NCI-H1930 (cell line): ENCODE measurements at places on chromosomes 6 and 20.

GRCh38 chr20:32494483-32495216 lies 90.5 kb downstream of the NOL4L start:
- no peak for DNase-seq

DNA sequence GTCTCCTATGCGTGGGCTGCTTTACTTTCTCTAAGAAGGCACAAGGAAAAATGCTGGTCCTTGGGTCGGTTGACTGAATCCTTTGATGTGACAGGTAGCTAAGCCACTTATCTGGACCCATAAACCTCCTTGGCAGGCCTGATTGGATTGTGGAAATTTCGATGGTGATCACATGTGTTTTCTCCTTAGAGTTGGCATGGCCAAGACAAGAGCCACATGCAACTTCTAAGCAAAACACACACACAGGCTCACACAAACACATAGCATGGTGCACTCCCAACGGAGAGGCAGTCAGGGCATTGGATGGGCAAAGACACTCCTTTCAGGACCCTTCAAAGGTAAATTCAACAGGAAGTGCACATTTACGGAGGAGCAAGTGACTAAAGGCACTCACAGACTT lies 95.2 kb downstream of the PSMG4 start:
- DNase-seq: no peak

DNA sequence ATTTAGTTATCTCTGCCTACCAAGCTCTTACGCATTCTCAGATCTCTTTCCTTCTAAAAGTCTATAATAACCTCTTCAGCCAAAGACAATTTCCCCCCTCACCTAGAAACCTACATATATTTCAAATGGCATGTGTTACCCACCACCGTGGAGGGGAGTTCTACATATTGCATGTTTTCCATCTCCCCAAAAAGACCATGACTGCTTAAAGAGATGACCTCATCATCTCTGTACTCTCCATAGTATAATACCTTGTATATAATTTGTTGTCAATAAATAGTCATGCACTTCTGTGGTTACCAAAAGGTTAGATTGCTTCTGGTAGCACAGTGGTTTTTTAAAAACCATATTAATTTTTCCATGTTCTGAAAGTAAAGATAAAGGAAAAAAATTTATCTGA lies 148.4 kb downstream of the TBX18 start:
- DNase-seq: no peak

DNA sequence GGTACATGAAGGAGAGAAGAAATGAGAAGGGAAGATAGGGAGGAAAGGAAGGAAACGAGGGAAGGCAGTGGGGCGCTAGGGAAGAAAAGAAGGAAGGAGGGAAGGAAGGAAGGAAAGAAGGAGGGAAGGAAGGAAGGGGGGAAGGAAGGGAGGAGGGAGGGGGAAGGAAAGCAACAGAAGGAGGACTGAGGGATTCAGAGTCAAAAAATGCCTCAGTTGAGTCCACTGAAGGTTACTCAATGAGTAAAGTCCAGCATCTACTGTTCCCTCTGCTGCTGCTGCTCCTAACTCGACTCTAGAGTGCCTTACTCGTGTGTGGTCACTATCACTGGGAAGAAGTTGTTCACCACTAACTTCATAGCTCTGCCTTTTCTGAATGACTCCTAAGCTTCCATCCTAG lies 33.8 kb downstream of the PHACTR1 start:
- no peak for DNase-seq

- no peak for DNase-seq
Measured at GRCh38 chr6:43125119-43125518, 46.0 kb upstream of the SRF start.

- DNase-seq: no peak
Measured at GRCh38 chr6:101365181-101365580, 28.3 kb upstream of the GRIK2 start.

DNA sequence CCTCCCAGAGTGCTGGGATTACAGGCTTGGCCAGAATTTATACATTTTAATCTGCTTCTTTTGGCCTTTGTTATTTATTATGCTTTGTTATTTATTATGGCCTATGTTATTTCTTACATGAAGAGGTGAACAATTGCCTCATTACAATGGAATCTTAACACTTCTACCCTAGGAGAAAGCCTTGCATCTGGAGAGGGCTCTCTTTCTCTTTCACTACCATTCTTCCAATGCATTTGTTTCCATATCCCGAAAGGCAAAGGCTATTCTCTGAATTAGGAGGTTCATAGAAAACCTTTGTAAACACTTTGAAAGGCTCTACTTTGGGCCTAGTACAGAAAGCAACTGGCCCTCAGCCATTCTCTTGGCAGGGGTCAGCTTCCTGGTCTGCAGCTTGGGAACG lies 19.9 kb upstream of the DEK start:
- no peak for DNase-seq

DNA sequence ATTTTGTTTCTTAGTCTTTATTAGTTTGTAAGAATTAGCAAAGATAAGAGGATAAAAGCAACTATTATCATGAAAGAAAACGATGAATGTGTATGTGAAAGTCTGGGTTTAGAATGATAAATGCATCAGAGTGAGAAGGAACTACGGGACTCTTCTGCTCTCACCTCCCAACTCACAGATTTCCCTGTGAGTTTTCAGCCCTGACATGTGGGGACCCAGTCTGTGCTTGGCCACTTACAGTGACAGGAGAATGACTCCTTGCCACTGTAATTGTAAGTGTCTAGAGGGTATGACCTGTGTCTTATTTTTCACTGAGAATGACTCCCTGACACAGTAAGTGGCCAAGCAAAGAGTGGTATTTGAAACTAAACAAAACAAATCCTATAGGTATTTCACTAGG lies 2.5 kb downstream of the HLA-DPA1 start:
- no peak for DNase-seq

- DNase-seq: no peak
Measured at GRCh38 chr6:132760256-132760655, 2.6 kb upstream of the VNN2 start.

DNA sequence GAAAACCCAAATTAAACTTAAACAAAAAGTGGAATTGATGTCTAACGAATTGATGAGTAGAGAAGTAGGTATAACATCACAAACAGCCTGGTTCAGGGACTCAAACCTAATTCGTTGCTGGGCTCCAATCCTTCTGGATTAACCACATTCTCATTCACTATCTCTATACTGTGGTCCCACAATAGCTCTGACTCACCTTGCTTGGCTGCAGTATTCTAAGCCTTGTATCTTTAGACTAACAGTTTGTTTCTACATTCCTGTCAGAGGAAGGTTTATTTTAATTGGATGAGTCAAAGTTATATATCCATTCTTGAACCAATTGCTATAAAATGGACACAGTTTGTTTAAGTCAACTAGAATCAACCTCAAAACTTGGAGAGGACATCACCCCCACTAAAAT lies 530.5 kb upstream of the PTCHD4 start:
- DNase-seq: no peak

DNA sequence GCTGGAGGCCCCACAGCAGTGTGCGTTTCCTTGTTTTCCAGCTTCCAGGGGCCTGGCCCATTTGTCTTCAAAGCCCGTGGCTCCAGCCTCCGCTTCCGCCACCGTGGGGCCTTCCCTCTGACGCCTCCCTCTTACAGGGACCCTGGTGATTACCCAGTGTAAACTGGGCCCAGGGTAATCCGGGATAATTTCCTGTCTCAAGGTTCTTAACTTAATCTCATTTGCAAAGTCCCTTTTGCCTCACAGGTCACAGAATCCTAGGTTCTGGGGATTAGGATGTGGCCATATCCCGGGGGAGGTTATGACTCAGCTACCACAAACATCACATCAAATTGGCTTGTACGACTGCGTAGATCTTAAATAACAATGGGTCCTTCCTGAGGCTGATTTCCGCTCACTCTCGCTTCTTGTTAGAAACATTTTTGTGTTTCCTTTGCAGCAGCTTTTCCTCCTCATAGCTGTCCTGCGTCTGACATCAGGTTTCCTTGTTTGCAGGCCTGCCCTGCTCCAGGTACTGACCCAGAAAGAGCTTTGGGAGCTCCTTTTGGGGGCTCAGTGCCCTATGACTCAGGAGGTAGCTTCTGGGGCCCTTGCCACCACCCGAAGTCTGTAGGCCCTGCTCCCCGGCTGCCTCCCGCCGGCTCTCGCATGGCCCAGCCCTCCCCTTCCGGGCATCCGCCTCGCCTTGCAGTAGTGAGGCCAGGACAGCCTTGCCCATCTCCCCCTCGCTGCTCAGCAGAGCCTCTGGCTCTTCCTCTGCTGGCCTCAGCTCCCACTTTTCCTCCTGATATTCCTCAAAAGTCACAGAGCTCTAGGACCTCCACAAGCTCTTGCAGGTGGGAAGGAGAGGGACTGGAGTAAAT lies 100.5 kb downstream of the ERMARD start:
- no peak for DNase-seq

DNA sequence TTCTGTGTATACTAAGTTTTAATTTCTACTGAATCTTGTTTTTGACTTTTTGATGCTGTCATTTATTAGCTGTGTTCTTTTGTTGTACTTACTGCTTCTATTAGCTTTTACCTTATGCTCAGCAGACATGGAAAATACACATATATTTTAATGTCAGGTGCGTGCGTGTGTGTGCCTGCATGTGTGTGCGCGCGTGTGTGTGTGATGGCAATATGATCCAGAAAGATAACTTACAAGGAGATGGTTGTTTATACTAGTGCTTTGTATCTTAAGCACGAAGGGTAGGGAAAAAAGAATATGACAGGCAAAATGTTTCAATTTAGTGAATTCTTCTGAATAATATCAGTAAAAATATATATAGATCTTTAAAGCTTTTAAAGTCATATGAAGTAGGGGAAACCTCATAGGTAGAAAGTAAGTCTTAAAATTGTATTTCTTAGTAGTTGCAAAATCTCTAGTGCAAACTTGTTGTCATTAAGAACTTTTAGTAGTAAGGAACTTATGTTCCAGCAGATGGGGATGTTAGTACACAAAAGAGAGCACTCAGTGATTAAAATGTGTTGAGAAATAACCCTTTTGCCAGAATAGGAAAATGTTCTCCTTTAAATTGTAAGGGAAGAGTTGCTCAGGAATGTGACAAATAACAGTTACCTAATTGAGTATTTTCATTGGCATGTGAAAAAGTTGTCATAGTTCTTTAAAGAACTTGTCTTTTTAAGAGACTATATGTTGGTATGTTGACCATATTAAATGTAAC lies 13.2 kb downstream of the QKI start:
- DNase-seq: no peak

DNA sequence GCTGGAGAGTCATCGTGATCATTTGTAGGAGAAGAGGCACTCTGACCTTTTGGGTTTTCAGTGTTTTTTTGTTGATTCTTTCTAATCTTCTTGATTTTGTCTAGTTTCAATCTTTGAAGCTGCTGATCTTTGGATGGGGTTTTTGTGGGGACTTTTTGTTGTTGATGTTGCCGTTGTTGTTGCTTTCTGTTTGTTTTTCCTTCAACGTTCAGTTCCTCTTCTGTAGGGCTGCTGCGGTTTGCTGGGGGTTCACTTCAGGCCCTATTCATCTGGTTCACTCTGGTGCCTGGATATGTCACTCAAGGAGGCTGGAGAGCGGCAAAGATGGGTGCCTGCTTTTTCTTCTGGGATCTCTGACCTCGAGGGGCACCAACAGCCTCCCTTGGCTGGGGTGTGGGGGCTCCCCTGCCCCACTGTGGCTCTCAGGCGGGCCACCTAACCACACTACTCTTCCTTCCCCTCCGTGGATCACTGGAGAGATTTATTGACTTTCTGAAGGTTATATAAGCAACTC lies 21.5 kb upstream of the TMEM244 start:
- DNase-seq: no peak

DNA sequence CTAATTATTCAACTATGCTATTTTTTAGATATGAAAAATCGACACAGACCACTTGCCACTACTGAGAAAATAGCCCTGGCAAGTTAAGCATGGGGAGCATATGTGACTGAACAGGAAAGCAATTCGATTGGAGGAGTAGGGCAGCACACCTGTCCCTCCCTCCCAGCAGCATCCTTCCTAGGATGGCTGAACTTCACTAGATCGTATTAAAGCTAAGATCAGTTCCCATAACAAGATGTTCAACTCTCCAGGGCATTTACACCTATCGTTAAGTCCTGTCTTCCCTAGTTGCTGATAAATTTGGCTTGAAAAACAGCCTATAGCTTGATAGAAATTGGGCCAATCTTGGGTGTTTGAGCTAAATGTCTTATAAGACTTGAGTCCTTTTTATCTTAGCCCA lies 7.0 kb downstream of the PPP1R10 start:
- DNase-seq: no peak

- no peak for DNase-seq
Measured at GRCh38 chr6:12962987-12963386, 246.4 kb downstream of the PHACTR1 start.

DNA sequence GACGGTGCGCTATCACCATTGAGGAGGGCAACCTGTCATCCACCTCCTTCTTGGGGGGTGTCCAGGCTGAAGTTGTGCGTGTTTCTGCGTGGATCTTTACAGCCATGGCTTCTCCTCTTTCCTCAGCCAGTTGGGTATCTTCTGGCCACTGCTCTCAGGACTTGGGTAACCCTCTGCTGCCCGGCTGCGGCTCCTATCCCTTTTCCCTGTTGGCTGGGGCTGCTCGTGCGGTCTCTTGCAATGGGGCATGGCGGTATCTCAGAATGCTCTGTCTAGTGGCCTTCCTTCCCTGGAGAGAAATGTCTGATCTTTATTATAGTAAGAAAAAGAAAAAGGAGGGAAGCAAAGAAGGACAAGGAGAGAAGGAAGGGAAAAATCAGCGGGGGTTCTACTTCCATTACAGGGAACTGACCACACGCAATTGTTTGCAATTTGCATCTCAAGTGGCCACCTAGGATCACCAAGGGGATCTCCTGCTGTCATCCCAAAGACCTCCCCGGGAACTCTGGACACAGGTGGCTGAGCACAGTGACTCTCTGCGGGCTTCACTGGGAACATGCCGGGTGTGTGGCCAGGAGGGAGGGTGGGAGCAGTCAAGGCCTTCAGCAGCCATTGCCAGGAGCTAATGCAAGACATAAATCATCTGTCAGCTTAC lies 60.8 kb downstream of the NPEPL1 start:
- DNase-seq: no peak

DNA sequence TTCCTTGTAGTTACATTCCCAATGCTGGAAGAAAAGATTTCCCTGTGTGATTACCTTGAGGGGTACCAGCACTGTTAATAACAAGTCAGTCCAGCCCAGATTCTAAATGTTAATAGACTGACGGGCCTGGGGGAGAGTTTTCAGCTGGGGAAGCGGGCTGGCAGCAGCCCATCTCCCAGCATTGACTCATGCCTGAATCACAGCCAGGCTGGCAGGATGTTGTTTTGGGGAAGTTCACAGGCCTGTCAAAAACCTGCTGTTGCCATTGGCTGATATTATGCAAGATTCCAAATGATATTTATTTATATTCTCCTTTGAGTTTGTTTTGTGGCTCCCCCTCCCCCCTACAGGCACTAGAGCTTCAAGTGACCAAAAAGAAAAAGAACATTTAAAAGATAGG lies 213.9 kb upstream of the CNR1 start:
- DNase-seq: no peak

DNA sequence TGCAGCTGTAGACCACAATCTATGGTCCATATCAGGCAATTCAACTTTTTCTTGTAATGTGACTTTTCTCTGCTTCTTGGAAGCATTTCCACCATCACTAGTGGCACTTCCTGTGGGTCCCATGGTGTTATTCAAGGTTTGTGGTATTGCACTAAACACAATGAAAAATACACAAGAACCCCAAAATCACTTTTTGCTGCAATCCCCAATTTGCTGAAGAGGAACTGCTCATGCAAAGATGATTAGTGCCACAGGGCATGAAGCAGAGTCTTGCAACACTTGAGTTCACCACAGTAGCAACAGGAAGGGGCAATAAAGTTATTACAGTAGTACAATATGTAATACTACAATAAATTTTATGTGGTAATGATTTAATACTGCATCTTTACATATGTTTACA lies 16.8 kb upstream of the TAAR1 start:
- no peak for DNase-seq
